Articular chondrocyte of knee joint (primary cell): ENCODE measurements at places on chromosomes 7 and 10. TPM values are rescaled to one million over a fixed set of nuclear protein-coding genes. Genes with fewer than 3 reads are reported as not detected.

SEMA3D gene
- 6.1 and 10.3 TPM in 2 replicates for total RNA-seq

HOXA10 gene
- 30.6 and 44.3 TPM in 2 replicates for total RNA-seq

AOAH gene
- 0.43 TPM in 1 of 2 replicates, not detected in the other for total RNA-seq

ASB15 gene
- not detected in 2 replicates for total RNA-seq

GIMAP5 gene
- total RNA-seq, result not detected in 2 replicates

MUC3A gene
- not detected in 2 replicates for total RNA-seq

DNAJB12 gene
- total RNA-seq, result 29.6 and 35.8 TPM in 2 replicates

AGR2 gene
- total RNA-seq, result 0.39 and 0.86 TPM in 2 replicates

COL17A1 gene
- 0.13 and 0.76 TPM in 2 replicates for total RNA-seq

SH2D4B gene
- total RNA-seq, result not detected in 2 replicates

ODAD2 gene
- 1.0 and 1.3 TPM in 2 replicates for total RNA-seq

SPDYE6 gene
- not detected in 2 replicates for total RNA-seq

IDI2 gene
- not detected in 2 replicates for total RNA-seq

EVX1 gene
- total RNA-seq, result not detected in 2 replicates

AUTS2 gene
- 47.8 and 70.3 TPM in 2 replicates for total RNA-seq

UNCX gene
- not detected in 2 replicates for total RNA-seq

ITGA8 gene
- total RNA-seq, result under 0.01 TPM in 1 of 2 replicates, not detected in the other

NKX1-2 gene
- total RNA-seq, result not detected in 2 replicates

PRKAR2B gene
- 2.4 and 7.4 TPM in 2 replicates for total RNA-seq

TTYH3 gene
- total RNA-seq, result 12.6 and 16.6 TPM in 2 replicates

MNX1 gene
- not detected in 2 replicates for total RNA-seq

NRCAM gene
- 0.13 and 0.65 TPM in 2 replicates for total RNA-seq

EIF3A gene
- total RNA-seq, result 117 and 127 TPM in 2 replicates

HABP2 gene
- total RNA-seq, result not detected in 2 replicates

PIK3AP1 gene
- total RNA-seq, result 0.26 and 0.32 TPM in 2 replicates

CUZD1 gene
- 0.43 and 0.91 TPM in 2 replicates for total RNA-seq

STEAP1B gene
- 26.2 and 32.1 TPM in 2 replicates for total RNA-seq

AKR1C8 gene
- total RNA-seq, result 0.22 TPM in 1 of 2 replicates, not detected in the other

GPR37 gene
- under 0.01 and 0.11 TPM in 2 replicates for total RNA-seq

CCL24 gene
- total RNA-seq, result not detected in 2 replicates

ATOH7 gene
- total RNA-seq, result 0.11 TPM in 1 of 2 replicates, not detected in the other

TUBAL3 gene
- total RNA-seq, result not detected in 2 replicates

TES gene
- total RNA-seq, result 49.9 and 83.6 TPM in 2 replicates

GLI3 gene
- total RNA-seq, result 20.2 and 25.5 TPM in 2 replicates

CAMK1D gene
- total RNA-seq, result 14.4 and 19.3 TPM in 2 replicates

LLCFC1 gene
- total RNA-seq, result not detected in 2 replicates

STEAP2 gene
- total RNA-seq, result 24.8 and 26.7 TPM in 2 replicates

FOXI2 gene
- total RNA-seq, result not detected in 2 replicates

RET gene
- 0.32 and 0.65 TPM in 2 replicates for total RNA-seq

TET1 gene
- total RNA-seq, result 7.7 and 8.9 TPM in 2 replicates

CLDN3 gene
- total RNA-seq, result 0.11 TPM in 1 of 2 replicates, not detected in the other

NPY gene
- not detected in 2 replicates for total RNA-seq

ERVW-1 gene
- total RNA-seq, result not detected in 2 replicates

VAX1 gene
- not detected in 2 replicates for total RNA-seq

CACNA2D1 gene
- total RNA-seq, result 17.9 and 21.7 TPM in 2 replicates

BTBD16 gene
- total RNA-seq, result not detected in 2 replicates

NPC1L1 gene
- under 0.01 TPM in 1 of 2 replicates, not detected in the other for total RNA-seq
